ENCODE measurements at places on chromosomes 13 and 19. TPM values are rescaled to one million over a fixed set of nuclear protein-coding genes. Genes with fewer than 3 reads are reported as not detected.

The CGB3 gene
- total RNA-seq, result not detected

DNA sequence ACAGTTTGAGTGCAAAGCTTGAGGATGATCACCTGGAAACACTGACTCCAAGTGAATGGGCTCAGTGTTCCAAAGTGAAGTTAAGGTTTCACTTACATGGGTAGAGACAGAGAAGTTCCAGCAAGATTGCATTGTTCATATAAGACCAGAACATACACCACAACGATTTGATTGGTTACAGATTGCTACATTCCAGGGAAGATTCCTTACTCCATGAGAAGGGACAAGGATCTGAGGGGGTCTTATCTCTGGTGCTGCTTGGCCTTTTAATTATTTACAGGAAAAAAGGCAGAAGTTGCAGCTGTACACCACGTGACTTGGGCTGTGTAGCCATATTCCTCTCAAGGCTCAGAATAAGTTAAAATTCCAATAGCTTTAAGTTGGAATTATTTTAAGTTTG lies 12.3 kb downstream of the WDFY2 start:
- H3K4me3 ChIP-seq, result no peak overlapping the region
- peak overlapping the region; percentile 34 for H3K27ac ChIP-seq
- peaks cover 9% of the 10 kb centered on the region for H3K4me1 ChIP-seq
- H3K36me3 ChIP-seq, result no peaks in the 10 kb centered on the region
- H3K27me3 ChIP-seq, result no peaks in the 10 kb centered on the region
- no peak for DNase-seq

DNA sequence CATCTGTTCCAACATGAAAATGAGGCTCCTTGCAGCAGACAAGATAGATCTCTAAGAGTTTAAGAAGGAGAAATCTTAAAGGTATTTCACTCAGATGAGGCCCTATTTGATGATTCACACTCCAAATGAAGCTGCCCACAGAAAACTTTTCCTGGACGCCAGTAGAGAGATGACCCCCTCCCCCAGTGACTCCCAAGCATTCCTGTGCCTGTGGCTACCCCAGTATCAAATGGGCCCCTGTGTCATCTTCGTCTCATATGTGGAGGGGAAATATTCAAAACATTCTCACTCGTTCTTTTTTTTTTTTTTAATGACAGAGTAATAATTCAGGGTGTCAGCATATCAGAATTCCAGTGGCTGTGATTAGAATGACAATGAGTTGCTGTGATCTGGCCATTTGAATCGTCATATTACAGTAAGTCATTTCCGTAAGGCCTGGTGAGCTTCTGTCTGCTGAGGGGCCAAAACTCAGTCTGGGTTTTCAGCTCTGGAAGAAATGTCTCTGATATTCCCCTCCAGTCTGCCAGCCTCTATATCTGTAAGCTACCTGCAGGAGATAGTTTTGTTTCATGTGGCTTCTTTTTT lies 194.7 kb downstream of the URI1 start:
- no peaks in the 10 kb centered on the region for H3K36me3 ChIP-seq
- H3K27ac ChIP-seq, result peak overlapping the region; percentile 79
- H3K27me3 ChIP-seq, result no peaks in the 10 kb centered on the region
- no peak for DNase-seq
- H3K4me1 ChIP-seq, result peaks cover 17% of the 10 kb centered on the region

DNA sequence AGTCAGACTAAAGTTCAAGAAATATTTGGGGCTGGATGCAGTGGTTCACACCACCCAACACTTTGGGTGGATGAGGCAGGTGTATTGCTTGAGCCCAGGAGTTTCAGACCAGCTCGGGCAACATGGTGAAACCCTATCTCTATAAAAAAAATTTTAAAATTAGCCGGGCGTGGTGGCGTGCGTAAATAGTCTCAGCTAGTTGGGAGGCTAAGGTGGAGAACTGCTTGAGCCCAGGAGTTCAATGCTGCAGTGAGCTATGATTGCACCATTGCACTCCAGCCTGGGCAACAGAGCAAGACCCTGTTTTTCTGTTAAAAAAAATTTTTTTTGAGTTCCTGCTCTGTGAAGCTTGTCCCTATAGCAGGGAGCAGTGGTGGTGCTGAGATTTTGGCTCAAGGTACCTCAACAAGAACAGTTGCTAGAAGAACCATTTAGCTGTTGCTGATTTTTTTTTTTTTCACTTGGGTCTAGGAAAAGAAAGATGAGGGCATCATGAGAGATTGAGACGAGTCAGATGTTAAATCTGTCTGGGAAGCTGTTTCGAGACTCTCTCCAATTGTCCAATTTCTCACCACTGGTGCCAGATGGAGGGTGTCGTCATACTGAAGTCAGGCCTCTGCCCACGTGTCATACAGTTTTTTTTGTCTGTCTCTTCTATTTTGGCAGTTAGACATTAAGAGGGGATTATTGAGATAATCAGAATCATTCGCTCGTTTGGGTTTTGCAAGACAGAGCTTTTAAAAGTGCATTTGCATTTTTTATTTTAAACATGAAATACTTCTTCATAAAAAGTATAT lies 3.7 kb downstream of the SLC25A42 start:
- DNase-seq, result no peak
- no peak overlapping the region for H3K27ac ChIP-seq
- H3K4me1 ChIP-seq, result peaks cover 16% of the 10 kb centered on the region
- H3K36me3 ChIP-seq, result peaks cover 2% of the 10 kb centered on the region
- H3K4me3 ChIP-seq, result no peak overlapping the region

GRCh38 chr19:10815969-10816644 lies 19.9 kb downstream of the TMED1 start:
- H3K4me3 ChIP-seq, result peak overlapping the region; percentile 64
- H3K27me3 ChIP-seq, result no peaks in the 10 kb centered on the region
- peaks cover 31% of the 10 kb centered on the region for H3K36me3 ChIP-seq
- DNase-seq, result no peak
- H3K27ac ChIP-seq, result peak overlapping the region; percentile 96

DNA sequence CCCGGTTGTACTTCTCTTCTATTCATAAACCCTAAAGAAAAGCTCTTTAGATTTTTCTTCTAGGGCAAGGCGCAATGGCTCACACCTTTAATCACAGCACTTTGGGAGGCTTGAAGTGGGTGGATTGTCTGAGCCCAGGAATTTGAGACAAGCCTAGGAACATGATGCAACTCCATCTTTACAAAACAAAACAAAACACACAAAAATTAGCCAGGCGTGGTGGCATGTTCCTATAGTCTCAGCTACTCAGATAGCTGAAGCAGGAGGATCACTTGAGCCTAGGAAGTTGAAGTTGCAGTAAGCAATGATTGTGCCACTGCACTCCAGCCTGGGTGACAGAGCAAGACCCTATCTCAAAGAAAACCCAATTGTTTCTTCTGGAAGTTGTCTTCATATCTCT lies 240.3 kb downstream of the SHISA2 start:
- no peak overlapping the region for H3K4me3 ChIP-seq
- H3K4me1 ChIP-seq, result no peaks in the 10 kb centered on the region

DNA sequence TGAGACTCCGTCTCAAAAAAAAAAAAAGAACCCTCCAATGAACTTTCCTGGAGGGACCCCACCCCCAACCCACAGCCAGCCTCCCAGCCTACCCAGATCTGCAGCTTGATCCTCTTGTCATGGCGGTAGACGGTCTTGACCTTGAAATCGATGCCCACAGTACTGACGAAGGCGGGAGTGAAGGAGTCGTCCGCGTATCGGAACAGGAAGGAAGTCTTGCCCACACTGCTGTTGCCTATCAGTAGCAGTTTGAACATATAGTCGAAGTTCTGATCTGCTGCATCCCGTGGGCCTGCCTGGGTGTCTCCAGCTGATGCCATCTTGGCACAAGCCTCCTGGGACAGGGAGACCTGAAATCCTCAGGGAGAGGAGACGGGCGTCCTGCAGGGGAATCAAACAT lies 2.4 kb downstream of the RAB3D start:
- peaks cover 9% of the 10 kb centered on the region for H3K4me1 ChIP-seq
- H3K27me3 ChIP-seq, result no peaks in the 10 kb centered on the region
- no peak overlapping the region for H3K27ac ChIP-seq
- DNase-seq, result no peak
- H3K36me3 ChIP-seq, result peaks cover 34% of the 10 kb centered on the region

- peaks cover 13% of the 10 kb centered on the region for H3K4me1 ChIP-seq
- no peak for DNase-seq
- no peaks in the 10 kb centered on the region for H3K36me3 ChIP-seq
- H3K4me3 ChIP-seq, result peak overlapping the region; percentile 86
Observed at GRCh38 chr19:58380037-58380661, 681 bp downstream of the ZNF837 start.

DNA sequence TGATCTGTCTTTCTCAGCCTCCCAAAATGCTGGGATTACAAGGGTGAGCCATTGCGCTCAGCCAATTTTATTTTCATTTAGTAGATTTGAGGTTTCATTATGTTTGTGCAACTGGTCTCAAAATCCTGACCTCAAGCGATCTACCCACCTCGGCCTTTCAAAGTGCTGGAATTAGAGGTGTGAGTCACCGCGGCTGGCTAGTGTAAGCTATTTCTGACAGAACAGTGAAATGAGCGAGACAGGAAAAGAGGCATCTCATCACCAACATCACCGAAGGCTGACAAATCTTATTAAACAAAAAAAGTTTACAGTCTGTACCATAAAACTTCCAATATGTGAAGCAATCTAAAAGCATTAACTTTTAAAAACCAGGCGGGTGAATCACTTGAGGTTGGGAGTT lies 12.2 kb upstream of the ZNF888 start:
- no peak overlapping the region for H3K4me3 ChIP-seq
- H3K27me3 ChIP-seq, result no peaks in the 10 kb centered on the region
- H3K27ac ChIP-seq, result peak overlapping the region; percentile 81
- H3K4me1 ChIP-seq, result peaks cover 47% of the 10 kb centered on the region
- peaks cover 5% of the 10 kb centered on the region for H3K36me3 ChIP-seq

DNA sequence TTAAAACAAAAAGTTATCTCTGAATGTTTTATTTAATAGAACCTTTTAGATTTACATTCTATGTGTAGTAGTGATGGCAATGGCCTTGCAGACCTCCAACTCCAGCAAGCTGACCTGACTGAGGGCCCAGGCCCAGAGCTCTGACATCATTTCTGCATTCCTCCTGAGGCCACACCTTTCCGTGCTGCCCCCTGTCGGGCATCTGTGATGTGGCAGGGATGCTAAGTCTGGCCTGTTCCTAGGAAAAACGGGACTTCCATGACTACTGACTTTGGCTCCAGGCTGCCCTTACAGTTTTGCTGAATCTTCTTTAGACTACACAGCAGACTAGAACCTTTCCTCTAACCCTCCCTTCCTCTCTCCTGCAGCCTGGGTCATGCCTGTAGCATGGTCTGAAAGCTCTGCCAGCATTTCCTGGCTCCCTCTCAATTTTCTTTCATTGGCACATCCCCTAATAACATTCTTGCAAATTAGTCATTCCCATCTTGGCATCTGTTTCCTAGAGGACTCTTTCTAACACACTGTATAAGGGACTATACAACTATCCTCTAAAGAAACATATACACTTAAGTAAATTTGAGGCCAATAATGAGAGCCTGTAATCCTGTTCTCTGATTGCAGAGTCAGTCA lies 249.1 kb downstream of the GPC5 start:
- H3K4me3 ChIP-seq, result no peak overlapping the region
- no peaks in the 10 kb centered on the region for H3K36me3 ChIP-seq
- no peak for DNase-seq
- no peaks in the 10 kb centered on the region for H3K27me3 ChIP-seq
- no peak overlapping the region for H3K27ac ChIP-seq

- H3K27me3 ChIP-seq, result no peaks in the 10 kb centered on the region
- DNase-seq, result no peak
- no peak overlapping the region for H3K27ac ChIP-seq
- peaks cover 40% of the 10 kb centered on the region for H3K36me3 ChIP-seq
Observed at GRCh38 chr13:95926231-95926630, 127.0 kb downstream of the UGGT2 start.

DNA sequence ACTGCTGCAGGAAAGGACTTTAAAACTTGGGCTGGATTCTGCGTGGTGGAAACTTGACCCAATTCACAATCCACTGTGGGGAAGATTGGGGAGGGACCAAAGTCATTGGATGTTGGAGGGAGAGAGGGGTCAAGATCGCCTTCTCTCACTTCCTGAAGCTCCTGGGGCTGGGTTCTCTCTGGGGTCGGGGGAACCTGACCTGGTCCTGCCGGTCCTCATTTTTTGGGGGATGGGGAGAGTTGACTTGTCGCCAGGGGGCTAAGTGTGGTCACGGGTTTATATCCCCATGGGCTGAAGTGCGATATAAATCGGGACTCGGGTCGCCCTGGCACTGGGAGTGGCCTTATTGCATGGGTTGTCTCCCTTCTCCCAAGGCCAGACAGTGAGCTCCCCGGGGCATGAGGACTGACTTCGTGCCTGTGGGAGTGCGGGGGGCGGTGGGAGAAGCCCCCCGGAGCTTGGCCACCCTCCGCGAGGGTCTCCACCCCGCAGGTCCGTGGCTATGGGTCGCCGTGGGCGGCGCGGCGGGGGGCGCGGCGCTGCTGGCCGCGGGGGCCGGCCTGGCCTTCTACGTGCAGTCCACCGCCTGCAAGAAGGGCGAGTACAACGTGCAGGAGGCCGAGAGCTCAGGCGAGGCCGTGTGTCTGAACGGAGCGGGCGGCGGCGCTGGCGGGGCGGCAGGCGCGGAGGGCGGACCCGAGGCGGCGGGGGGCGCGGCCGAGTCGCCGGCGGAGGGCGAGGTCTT lies 6.3 kb downstream of the ICAM5 start:
- H3K36me3 ChIP-seq, result no peaks in the 10 kb centered on the region
- no peak for DNase-seq
- H3K4me1 ChIP-seq, result peaks cover 25% of the 10 kb centered on the region
- peaks cover 77% of the 10 kb centered on the region for H3K27me3 ChIP-seq

- peaks cover 12% of the 10 kb centered on the region for H3K4me1 ChIP-seq
- H3K27ac ChIP-seq, result no peak overlapping the region
- H3K4me3 ChIP-seq, result no peak overlapping the region
- H3K36me3 ChIP-seq, result no peaks in the 10 kb centered on the region
- no peaks in the 10 kb centered on the region for H3K27me3 ChIP-seq
Observed at GRCh38 chr13:48155848-48156247, 60.9 kb upstream of the MED4 start.

DNA sequence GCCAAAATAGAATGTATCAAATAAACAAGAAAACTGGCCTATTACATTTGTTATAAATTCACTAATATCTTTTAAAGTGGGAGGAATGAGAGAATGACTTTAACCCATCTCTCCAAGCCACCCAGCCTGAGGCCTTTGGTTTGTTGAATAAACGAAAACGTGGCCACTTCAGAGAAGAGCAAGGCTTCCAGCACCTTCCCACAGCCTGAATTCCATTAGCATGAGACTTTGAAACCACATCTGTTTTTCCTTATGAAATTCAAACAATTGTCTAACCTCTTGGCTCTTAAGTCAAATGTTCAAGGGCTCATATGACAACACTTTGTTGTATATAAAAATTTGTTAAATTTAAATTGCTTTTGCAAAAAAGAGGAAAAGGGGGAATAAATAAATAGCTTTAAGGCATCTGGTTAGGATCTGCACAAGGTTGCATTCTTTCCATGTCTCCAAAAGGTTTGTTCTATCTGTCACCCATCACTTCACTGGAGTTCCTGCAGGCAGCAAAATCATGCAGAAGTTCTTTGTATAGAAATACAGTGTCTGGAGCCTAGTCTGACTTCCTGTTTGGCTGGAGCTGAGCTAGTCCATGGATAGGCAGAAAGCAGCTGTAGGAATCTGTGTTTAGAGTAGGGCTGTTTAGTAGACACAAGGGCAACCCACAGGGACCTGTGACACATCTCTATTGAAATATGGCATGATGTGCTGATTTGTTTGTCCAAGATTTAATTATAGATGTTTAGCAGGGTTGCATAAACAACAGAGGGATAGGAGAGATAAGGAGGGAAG lies 502.3 kb downstream of the KCTD12 start:
- H3K27me3 ChIP-seq, result no peaks in the 10 kb centered on the region
- no peaks in the 10 kb centered on the region for H3K36me3 ChIP-seq
- H3K4me1 ChIP-seq, result peaks cover 23% of the 10 kb centered on the region
- no peak for DNase-seq
- H3K4me3 ChIP-seq, result no peak overlapping the region
- H3K27ac ChIP-seq, result peak overlapping the region; percentile 80

GRCh38 chr19:57410877-57411671 lies at the start of gene ZNF17:
TSS of gene ZNF17 (plus strand) at chr19:57411161. CDS start at chr19:57413616, 2,455 bp downstream.
- H3K27ac ChIP-seq, result peak within 1 kb of the TSS; percentile 89
- peaks cover 19% of the 10 kb centered on the region for H3K4me1 ChIP-seq
- H3K4me3 ChIP-seq, result peak within 1 kb of the TSS; percentile 94
- H3K36me3 ChIP-seq, result peaks cover 15% of the 10 kb centered on the region

Data from mesothelial cell of epicardium (in vitro differentiated cells).